H4 (cell line): ENCODE measurements at places on chromosomes 2 and 18. TPM values are rescaled to one million over a fixed set of nuclear protein-coding genes. Genes with fewer than 3 reads are reported as not detected.

Gene GALNT5
- total RNA-seq: 0.04 and 0.14 TPM in 2 replicates

DNA sequence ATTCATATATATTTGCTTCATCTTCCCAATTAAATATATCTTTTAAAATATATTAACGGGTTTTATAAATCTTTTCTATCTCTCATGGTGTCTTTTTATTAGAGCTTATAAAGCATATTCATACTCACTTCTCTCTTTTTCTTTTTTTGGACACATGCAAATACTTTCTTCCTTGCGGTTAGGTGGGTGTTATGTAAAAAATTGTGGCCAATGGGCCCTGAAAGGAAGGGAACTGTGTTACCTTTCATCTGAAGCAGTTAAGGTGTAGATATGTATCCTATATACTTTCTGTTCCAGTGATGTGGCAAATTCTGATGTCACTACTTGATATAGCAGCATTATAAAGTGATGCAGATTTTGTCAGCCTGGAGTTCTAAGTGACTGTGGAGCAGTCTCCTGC is 714.5 kb downstream of the PLCL1 start:
- no peak for DNase-seq

DNA sequence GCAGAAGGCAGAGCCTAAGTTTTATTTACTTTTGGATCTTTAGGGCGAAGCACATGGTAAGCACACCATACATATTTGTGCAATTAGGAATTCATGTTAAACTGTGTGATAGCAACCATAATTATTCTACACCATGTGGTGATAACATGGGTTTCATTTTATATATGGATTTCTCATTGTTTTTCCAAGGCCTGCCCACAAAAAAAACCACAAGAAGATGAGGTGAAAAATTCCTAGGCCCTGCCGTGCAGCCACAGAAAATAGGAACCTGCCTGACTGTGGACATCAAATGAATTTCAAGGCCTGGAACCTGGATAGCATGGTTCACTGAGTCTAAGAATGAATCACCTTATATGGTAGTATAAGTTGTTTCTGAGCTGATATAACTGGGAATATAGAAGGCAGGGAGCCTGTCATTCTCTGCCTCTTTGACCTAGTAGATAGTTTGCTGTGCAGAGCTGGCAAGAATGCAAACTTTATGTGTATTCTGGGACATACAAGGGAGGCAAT is 22.4 kb upstream of the SSB start:
- DNase-seq: no peak

DNA sequence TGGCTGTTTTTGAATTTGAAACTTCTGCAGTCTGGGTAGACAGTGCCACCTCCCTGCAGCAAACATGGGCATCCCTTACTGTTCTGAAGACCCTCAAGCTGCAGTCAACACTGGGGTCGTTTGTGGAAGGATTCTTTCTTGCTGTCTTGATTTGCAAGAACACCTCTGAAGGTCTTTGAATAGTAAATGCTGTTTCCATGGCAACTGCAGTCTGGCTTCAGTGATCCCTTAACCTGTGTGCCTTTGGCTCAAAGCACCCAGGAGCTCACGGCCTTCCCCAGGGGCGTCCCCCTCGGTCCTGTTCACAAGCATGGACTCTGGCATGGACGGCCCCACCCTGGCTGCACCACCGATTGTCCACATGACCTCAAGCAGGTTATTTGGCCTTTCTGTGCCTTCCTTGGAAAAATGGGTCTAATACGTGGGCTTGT is 38.3 kb downstream of the LRRFIP1 start:
- DNase-seq: no peak

- peak; percentile 86 for DNase-seq
Measured at GRCh38 chr2:163348857-163349380, 386.9 kb downstream of the FIGN start.
